ENCODE measurements at places on chromosomes 4 and X.

GRCh38 chr4:121675715-121676114 lies 21.1 kb downstream of the ANXA5 start:
- no peak for DNase-seq

DNA sequence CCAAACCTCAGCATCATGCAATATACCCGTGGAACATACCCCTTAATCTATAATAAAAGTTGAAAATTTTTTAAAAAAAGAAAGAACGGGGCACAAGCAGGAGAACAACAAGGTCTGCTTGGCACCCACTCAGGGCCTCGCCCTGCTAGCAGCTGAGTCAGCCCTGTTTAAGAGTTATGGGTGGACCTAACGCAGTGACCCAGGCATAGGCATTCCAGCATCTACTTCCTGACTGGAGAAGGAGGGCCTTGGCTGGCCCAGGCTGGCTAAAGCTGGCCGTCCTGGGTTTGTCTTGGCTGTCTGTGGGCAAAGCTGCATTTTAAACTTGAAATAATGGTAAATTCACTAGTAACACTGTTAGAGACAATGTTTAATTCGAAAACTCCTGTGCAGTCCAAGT lies 236.7 kb upstream of the PGRMC2 start:
- DNase-seq, result peak; percentile 57

- no peak for DNase-seq
Measured at GRCh38 chrX:78659955-78660354, 827 bp upstream of the RTL3 start.

- DNase-seq, result no peak
Measured at GRCh38 chr4:113700602-113701150, 60.9 kb downstream of the CAMK2D start.

- no peak for DNase-seq
Measured at GRCh38 chr4:184288451-184289178, 70.9 kb upstream of the ENPP6 start.

- DNase-seq, result no peak
Measured at GRCh38 chrX:56318076-56318475, 85.9 kb downstream of the KLF8 start.

GRCh38 chr4:94036964-94037363 lies 170.7 kb upstream of the SMARCAD1 start:
- DNase-seq, result no peak

DNA sequence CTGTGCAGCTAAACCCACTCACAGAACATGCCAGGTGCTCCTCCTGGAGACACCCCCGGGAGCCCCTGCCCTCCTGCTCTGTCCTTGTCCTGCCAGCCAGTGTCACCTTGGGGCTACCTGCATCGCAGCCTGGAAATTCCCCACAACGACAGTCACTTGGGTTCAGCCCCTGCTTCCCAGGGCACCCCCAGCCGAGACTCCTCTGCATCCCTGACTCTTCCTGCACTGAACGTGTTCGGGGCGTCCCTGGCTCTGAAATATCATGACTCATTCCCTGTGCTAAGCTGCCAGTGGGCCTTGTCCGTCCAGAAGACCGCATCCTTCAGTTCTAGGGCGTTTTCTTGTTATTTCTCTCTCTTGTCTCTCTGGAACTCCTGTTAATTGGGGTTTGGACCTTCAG lies 5.8 kb downstream of the CFAP99 start:
- no peak for DNase-seq

- DNase-seq, result no peak
Measured at GRCh38 chr4:100849319-100849718, 331.5 kb upstream of the EMCN start.

DNA sequence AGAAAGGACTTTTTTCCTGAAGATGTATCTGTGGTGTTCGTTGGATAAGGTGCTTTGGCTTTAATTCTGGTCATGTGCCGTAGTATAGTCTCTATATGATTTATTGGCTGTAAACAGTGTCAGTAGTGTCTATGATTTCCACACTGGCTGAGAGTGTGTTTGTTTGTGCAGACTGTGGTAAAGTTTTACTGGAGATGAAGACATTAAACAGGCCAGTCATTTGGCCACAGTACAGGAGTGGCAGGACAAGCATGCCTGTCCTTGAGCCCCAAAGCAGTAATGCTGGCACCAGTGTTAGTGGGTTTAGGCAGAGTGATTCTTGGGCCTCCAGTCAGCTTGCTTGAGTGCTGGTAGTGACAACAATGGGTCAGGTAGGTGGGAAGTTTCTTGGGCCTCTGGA lies 1023.9 kb upstream of the GRID2 start:
- DNase-seq, result no peak

GRCh38 chrX:39953879-39954278 lies 143.9 kb downstream of the BCOR start:
- peak; percentile 87 for DNase-seq

DNA sequence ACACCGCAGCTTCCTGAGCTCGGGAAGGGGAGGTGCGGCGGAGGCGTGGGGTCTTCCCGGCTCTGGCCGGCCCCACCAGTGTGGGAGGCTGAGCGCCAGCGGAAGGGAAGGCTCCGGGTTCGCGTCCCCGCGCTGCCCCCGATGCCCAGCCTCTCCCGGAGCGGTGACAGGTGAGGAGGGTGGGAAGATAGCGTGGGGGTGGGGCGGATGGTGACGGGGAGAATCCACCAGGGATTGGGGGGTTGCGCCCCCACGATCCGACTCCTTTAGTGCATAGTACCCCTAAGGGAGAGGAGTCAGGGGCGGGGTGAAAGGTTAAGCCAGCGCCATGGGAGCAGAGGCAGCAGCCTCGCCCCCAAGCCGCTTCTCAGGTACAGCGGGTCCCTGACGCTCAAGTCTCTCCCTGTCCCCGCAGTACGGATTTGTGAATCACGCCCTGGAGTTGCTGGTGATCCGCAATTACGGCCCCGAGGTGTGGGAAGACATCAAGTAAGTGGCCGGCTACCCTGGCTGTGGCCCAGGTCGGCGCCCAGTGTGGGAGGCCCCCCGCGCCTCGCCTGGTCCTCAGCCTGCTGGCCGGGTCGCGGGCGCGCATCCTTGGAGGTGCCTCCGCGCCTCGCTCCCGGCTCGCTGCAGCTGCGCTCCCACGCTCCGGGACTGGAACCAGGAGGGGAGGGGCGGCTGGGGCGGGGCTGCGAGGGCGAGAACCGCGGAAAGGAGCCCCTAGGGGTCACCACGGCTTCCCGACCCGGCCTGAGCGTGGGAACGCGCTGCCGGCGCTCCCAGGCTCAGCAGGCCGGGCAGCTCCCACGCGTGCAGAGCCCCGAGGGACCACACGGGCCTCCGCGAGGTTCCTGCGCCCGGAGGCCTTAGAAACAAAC lies 791 bp downstream of the GUCY1B1 start:
- DNase-seq, result peak; percentile 44

DNA sequence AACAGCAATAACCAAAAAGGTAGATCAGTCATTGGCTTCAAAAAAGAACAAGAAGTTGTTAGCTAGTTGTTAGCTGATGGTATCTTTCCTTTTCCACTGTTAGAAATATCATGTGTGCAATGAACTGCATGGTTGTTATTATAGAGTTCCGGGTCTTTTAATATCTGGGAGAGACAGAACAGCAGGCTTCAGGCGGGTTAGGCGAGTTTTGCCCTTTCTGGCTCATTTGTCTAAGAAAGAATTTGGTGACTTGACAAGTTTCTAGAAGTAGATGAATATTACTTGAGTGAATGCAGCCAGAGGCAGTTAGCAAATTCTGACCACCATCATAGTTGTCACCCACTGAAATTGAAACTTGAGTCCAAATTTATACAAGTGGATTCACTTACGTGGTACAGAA lies 88.9 kb upstream of the MID1 start:
- DNase-seq, result no peak

GRCh38 chr4:20629186-20630106 lies 70.8 kb upstream of the PACRGL start:
- no peak for DNase-seq

- DNase-seq, result peak; percentile 22
Measured at GRCh38 chr4:183830438-183830985, 74.6 kb upstream of the STOX2 start.

DNA sequence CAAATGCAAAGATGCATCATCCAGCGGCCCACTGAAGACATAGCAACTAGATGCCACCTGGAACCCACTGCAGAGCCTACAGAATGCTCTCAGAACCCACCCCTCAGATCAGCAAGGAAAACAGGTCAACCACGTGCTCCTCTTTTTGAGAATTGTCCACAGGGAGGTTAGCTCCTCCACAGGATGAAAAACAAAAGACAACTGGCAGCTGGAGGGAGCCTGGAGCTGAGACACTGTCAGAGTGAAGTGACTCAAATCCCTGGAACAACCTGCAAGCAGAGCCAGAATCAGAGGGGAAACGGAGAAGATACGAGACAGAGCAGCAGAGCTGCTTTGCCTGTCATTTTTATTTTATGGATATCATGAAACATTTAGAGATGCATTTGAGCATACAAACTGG lies 277.6 kb downstream of the GASK1B start:
- no peak for DNase-seq

DNA sequence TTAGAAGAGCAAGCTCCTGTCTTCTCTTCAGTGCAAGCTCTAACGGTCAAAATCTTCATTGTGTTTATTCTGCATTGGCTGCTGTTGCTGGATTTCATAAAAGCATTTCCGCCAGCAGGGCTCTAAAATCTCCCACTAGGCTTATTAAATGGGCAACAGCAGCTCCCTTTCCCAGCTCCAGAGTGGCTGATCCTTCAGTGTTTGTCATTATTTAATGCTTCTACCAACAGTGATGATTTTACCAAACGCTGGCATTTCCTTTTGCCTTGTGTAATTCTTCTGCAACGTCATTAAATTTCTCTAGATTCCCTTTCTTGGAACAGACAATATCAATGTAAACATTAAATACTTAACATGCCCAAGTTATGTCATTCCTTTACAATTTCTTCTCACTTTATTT lies 20.1 kb downstream of the SLC7A11 start:
- DNase-seq, result no peak

GRCh38 chrX:123871309-123871708 lies 11.5 kb downstream of the XIAP start:
- DNase-seq, result no peak

- DNase-seq, result no peak
Measured at GRCh38 chr4:41844327-41844726, 90.9 kb upstream of the TMEM33 start.

GRCh38 chr4:83723609-83724008 lies 187.7 kb downstream of the GPAT3 start:
- no peak for DNase-seq

DNA sequence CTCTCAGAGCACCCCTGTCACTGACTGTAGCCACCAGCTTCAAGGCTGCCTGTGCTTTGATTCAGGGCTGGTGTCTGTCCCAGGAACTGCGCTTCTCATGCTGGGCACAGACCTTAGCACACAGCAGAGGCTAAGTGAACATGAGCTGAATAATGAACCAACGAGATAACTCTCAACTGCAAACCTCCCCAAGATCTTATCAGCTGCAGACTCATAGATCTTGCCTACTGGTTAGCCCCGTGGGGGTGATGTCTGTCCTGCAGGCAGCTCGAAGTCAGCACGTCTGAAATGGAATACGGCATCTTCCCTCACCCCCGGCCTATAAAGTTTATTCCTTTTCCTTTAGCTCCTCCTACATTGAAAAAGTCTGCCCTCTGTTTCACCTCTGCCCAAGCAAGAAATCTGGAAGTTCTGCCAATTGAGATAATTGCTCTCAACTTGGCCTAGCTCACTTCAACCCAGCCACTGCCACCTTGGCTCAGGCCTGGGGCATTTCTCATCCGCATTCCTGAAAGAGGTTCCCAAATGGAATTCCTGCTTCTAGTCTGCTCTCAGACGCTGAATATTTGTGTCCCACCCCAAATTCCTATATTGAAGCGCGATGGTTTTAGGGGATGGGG lies 73.7 kb downstream of the GATB start:
- DNase-seq, result no peak

GRCh38 chr4:139470295-139470694 lies 16.4 kb downstream of the RAB33B start:
- no peak for DNase-seq

GRCh38 chrX:105189093-105189492 lies 31.4 kb downstream of the TEX13A start:
- DNase-seq, result no peak

DNA sequence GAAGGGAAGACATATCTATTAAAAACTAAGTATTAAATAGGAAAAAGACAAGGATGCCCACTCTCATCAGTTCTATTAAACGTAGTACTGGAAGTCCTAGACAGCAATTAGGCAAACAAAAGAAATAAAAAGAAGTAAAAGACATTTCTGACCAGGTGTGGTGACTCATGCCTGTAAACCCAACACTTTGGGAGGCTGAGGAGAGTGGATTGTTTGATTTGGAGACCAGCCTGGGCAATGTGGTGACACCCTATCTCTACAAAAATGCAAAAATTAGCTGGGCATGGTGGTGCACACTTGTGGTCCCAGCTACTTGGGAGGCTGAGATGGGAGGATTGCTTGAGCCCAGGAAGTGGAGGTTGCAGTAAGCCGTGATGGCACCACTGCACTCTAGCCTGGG lies 1071.8 kb downstream of the FAT4 start:
- no peak for DNase-seq

GRCh38 chr4:151994429-151994828 lies 233.6 kb upstream of the GATB start:
- no peak for DNase-seq

DNA sequence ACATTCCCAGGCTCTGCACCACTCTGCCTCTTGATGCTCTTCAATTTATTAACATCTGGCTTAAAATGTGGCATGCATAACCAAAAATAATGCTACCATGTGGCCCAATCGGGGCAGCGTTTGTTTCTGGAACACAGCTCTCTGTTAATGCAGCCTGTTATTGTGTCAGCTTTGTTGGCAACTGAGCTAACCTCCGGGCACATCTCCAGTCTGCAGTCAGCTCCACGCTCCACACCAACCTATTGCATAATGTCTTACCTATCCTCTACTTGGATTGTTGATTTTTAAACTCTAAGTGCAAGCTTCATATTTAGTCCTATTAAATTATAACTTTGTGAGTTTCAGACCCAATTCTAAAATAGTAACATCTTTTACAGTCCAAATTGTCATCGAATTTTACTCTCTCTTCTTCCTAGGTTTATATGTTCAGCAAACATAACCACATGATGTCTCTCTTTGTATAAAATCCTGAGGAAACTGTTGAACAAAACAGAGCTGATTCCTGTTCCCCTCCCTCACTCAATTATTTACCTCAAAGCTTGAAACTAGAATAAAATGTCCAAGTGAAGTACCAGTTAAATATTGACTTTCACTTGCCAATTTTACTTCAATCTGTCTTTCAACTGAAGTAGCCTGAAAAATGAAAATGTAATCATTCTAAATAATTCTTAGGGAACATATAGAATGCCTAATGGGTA lies 92.2 kb upstream of the RAPGEF2 start:
- no peak for DNase-seq

DNA sequence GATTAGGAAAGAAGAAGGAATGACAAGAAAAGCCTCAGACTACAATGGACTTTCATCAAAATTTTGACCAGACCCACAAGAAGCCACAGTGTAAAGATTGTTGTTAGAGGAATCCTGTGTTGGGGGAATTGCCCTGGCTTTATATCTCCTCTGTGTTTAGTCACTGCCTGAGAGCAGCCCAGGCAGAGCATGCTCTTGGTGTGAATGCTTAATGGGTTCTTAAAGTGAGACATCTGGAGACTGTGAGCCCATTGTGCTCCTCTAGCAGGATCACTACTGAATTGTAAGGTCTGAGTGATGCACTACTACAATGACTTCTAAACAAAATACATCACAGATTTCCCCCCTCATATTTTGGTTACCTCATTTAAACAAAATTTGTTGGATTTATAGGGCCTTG lies 1860.5 kb upstream of the ADGRL3 start:
- no peak for DNase-seq
